ENCODE measurements at places on chromosomes 4 and X.

GRCh38 chr4:150055467-150055866, 22.8 kb upstream of the DCLK2 start:
- no peak for DNase-seq

DNA sequence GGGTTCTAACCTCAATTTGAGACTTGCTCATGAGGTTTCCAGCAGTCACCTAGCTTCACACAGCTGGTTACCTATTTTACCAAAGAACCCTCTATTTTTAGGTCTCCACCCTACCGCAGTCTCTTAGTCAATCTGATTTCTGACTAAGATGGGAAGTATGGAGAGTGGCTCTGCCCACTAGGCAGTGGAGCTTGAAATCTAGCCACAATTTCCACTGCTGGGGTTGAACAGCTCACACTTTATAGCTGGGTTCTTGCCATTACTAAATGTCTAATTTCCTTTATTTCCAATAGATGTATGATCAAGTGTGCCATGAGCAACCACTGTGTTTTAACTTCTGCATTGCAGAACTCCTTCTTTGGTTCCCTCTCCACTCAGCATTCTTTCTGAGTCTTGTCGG, 43.1 kb downstream of the GASK1B start:
- DNase-seq: no peak

GRCh38 chr4:99832321-99832720, 15.7 kb downstream of the DAPP1 start:
- DNase-seq: no peak

GRCh38 chrX:46477435-46477834, 67.8 kb downstream of the ZNF674 start:
- DNase-seq: peak; percentile 18

DNA sequence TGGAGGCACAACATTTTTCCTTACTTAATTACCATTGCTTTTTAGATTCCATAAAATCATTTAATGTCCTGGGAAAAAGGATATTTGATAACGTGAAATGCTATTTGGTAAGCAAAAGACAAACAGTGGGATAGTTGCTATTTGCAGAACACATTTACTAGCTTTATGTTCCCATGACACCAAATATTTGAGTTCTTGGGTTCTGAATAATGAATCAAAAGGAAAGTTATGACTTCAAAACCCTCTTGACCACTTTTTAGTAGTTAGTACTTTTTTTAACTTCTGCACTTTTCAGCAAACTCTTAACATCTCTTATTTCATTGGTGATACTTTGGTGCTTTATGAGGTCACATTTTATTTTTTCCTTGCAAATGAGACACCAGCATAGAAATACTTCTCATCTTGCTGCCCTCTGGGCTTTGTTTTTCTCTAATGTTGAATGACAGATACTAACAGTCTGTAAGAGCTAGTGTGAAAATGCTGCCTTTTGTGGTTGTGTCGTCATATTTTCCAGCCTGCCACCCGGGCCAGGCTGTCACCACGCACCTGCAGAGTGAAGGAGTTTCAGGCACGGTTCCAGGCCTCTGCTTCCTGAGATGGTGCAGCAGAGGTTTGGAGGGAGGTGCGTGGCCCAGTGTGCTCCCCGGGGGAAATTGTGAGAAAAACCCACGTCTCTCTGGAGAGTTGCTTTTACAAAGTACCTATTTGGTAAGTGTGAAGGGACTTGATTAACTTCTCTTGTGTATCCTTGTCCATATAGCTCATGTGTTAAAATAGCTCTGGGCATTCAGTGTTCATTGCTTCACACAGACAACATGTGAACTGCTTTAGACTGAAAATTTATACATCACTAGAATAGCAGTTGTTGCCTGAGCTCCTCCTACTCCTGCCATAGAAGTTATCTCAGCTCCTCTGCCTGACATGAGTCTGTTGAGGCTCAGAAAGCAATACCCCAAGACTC, 34.7 kb downstream of the MSL3 start:
- DNase-seq: peak; percentile 74

DNA sequence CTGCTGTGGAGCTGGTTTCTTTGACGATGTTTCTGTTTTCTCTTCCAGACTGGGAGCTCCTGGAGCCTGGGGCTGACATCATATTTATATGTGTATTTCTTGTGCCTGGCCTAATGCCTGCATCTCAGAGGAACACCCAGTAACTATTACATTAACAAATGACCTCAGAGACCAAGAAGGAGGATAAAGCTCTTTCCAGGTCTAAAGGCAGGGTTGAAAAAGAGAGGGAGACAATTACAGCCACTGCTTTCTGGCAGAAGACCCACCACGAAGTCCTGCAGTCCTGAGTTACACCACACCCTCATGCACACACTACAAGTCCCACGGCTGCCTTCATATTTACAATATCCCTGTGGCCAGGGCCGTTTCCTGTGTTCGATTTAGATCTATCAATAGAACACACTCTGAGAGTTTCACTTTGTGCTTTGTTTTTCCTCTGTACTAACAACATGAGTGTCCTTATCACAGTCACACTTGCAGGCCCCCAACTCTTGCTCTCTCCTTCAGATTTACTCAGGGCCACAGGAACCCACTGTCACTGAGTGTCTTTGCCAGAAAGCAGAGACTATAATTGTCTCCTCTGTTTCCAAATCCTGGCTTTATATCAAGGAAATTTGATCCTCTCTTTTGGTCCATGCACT, 535.5 kb downstream of the MID1IP1 start:
- DNase-seq: no peak
